Endothelial cell (in vitro differentiated cells): ENCODE measurements at places on chromosomes 7 and 10. TPM values are rescaled to one million over a fixed set of nuclear protein-coding genes. Genes with fewer than 3 reads are reported as not detected.

DNA sequence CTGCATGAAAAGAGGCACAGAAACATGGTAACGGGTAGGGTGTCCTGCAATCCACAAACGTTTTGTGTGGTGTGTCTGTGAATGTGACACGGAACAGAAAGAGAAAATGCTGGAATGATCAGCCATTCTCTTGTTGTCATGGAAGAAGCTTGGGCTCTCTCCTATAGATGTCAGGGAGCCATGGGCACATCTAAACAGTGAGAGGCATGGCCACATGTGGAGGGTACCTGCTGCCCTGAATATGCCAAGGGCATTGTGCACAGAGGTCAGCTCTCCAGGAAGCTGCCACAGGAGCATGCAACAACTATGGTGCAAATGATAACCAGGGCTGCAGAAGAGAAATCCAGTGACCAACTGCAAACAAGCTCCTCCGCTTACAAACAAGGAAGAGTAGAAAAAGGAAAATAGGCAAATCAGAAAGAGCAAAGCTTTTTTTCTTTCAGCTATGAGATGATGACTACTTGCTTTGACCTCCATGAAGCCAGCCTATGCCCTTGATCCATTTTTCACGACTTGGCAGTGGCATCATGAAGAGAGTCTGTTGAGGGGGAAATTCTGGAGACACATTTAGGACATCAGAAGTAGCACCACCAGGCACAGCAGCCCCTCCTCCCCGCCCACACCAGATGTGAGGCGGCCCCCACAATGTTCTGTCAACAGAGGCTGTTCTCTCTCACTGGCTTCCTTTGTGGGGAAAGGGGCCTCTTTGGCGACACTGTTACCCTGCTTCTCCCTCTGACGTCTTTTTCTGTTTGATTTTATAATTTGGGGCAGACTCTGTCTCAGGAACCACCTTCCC is 4.8 kb upstream of the PDE1C start:
- H3K4me1 ChIP-seq, result peaks cover 3% of the 10 kb centered on the region
- H3K4me3 ChIP-seq, result no peak overlapping the region
- H3K27me3 ChIP-seq, result peaks cover 4% of the 10 kb centered on the region

GRCh38 chr7:99137411-99138180 is 6.3 kb downstream of the SMURF1 start:
- peaks cover 36% of the 10 kb centered on the region for H3K4me1 ChIP-seq
- H3K36me3 ChIP-seq, result peaks cover 8% of the 10 kb centered on the region
- H3K27me3 ChIP-seq, result peaks cover 7% of the 10 kb centered on the region
- peak; percentile 14 for DNase-seq
- no peak overlapping the region for H3K4me3 ChIP-seq

DNA sequence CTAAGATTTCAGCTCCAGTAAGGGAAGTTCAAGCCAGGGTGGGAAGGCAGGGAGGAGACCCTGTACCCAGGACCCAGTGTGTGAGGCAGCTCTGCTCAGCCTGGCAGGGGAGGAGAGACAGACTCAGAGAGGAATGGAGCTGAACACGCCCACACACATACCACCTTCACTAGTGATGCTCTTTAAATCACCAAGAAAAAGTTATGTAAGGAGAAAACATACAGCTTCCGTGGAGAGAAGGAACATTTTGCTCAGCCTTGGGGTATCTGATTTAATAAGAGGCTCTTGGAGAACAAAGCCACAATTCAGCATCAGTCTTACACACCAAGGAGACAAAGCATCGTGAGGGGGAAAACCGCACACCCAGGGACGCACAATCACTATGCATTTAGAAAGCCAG is 62.9 kb downstream of the PRKAG2 start:
- peaks cover 20% of the 10 kb centered on the region for H3K27me3 ChIP-seq
- H3K4me1 ChIP-seq, result no peaks in the 10 kb centered on the region
- no peak overlapping the region for H3K4me3 ChIP-seq
- H3K27ac ChIP-seq, result no peak overlapping the region
- no peak for DNase-seq
- H3K36me3 ChIP-seq, result no peaks in the 10 kb centered on the region

- peaks cover 21% of the 10 kb centered on the region for H3K4me1 ChIP-seq
- no peak for DNase-seq
- peaks cover 2% of the 10 kb centered on the region for H3K27me3 ChIP-seq
- no peaks in the 10 kb centered on the region for H3K36me3 ChIP-seq
- no peak overlapping the region for H3K4me3 ChIP-seq
Measured at GRCh38 chr7:77457779-77458178, 41.6 kb upstream of the GSAP start.

GRCh38 chr7:114832906-114833595 is 88.8 kb upstream of the MDFIC start:
- DNase-seq, result no peak
- H3K4me1 ChIP-seq, result peaks cover 9% of the 10 kb centered on the region
- H3K27ac ChIP-seq, result no peak overlapping the region
- no peaks in the 10 kb centered on the region for H3K27me3 ChIP-seq

Gene OPALIN
- not detected for total RNA-seq

Gene CALML3
- total RNA-seq, result not detected

Gene CUBN
- total RNA-seq, result 8.8 TPM

Gene SPDYE5
- not detected for total RNA-seq
